ENCODE measurements at places on chromosomes 16 and 17.

DNA sequence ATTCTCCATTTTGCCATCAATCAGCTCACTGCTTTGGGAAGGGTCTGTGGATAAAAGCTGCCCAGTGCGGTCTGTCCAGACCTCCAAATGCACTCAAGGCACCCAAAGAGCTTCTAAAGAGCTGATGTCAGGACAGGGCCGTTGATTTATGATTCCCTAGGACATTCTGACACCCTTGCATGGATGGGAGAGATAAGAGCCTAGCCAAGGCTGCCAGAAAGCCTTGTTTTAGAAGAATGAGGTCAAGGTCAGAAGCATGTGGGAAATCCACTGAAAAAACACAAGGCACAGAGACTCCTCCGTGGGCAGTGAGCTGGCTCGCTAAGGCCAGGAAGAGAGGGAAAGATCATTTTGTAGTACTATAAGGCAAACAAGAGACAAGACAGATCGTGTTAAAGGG, 214.0 kb downstream of the CDH11 start:
- no peak for DNase-seq

DNA sequence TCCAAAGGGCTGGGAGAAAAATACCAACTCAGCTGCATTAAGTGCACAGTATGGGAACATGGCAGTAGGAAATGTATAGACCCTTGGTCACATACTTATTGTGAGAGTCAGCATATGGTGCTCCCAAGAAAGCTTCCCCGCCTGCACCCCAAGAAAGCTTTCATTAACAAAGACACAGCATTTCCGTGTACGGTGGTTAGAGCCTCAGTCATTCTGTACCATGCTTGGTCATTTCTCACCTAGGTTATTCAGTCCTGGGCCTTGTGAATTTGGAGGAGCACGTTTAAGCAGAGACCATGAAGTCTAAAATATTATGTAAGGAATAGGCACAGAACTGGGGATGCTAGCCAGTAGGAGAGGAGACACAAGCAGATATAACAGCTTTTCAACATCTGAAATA, 56.1 kb downstream of the ESRP2 start:
- DNase-seq = no peak

GRCh38 chr16:14358697-14359305, 271.3 kb downstream of the PARN start:
- DNase-seq = no peak

DNA sequence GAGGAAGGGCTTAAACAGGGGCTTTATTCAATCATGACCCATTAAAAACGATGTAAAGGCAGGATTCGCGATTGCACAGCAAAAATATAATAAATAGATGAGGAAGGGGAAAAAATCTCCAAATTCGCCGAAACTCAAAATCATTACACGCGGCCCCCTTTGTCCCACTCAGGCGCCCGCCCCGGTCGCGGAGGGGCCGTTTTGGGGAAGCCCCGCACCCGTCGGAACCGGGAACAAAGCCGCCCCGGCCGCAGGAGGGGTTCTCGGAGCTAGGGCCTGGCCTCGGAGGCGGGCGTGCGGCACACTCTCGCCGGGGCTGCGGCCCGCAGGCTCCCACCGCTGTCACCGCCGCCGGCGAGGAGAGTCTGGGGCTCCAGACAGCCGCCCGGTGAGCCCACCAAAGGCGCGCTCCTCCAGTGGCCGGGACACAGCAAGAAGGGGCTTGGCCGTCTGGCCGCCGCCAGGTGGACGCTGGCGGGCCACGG, 521 bp downstream of the C16orf87 start:
- DNase-seq = no peak

GRCh38 chr17:75807861-75808260, 23.3 kb downstream of the UNK start:
- no peak for DNase-seq

GRCh38 chr17:35849469-35850348, 19.0 kb downstream of the HEATR9 start:
- DNase-seq = peak; percentile 35

- DNase-seq = no peak
Measured at GRCh38 chr17:59451706-59452105, 113.7 kb upstream of the DHX40 start.

- no peak for DNase-seq
Measured at GRCh38 chr17:80657561-80657960, 112.9 kb downstream of the RPTOR start.

GRCh38 chr17:59074494-59074893, 32.2 kb downstream of the TRIM37 start:
- DNase-seq = no peak

- DNase-seq = no peak
Measured at GRCh38 chr17:77651988-77652387, 306.5 kb upstream of the TNRC6C start.

- DNase-seq = no peak
Measured at GRCh38 chr17:63378411-63379375, 67.4 kb downstream of the CYB561 start.

- no peak for DNase-seq
Measured at GRCh38 chr16:26441178-26441577, 625.5 kb upstream of the C16orf82 start.

DNA sequence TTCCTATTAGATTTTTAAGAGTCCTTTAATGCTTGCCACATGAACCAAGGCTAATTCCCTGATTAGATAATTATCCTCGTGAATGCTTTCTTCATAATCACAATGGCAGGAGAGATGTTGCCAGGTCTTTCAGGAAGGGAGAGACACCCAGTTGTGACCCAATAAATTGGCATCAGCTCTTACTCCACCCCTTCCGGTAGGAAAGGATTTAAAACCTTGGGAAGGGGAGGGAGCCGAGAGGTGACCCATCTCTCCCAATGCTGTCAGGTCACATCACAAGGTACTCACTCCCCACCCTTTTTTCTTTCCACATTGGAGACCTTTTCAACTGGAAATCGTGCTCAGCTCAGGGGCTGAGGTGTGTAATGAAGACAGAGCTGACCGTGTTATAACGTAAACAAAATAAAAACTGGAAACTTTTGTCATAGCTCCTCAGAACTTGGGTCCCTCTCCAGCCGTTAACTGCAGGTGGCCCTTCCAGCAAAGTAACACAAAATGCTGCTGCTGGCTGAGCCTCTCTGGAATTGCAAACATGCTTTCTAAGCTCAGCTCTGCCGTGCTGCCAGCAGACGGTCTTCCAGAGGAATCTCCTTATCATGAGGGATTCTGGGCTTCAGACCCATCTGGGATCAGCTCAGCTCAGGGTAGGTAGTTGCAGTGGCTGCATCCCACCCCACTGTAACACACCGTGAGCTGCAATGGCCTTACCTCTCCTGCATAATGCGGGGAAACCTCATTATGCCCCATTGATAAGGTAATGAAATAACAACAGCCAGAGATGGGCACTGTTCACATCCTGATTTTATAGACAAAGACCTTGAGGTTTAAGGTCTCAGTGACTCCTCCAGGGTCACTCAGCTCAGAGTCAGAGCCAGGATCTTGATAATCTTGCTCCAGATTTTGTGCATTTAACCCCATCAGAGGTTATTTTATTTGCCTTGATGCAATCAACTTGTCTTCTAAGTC, 15.6 kb downstream of the TMEM100 start:
- no peak for DNase-seq

DNA sequence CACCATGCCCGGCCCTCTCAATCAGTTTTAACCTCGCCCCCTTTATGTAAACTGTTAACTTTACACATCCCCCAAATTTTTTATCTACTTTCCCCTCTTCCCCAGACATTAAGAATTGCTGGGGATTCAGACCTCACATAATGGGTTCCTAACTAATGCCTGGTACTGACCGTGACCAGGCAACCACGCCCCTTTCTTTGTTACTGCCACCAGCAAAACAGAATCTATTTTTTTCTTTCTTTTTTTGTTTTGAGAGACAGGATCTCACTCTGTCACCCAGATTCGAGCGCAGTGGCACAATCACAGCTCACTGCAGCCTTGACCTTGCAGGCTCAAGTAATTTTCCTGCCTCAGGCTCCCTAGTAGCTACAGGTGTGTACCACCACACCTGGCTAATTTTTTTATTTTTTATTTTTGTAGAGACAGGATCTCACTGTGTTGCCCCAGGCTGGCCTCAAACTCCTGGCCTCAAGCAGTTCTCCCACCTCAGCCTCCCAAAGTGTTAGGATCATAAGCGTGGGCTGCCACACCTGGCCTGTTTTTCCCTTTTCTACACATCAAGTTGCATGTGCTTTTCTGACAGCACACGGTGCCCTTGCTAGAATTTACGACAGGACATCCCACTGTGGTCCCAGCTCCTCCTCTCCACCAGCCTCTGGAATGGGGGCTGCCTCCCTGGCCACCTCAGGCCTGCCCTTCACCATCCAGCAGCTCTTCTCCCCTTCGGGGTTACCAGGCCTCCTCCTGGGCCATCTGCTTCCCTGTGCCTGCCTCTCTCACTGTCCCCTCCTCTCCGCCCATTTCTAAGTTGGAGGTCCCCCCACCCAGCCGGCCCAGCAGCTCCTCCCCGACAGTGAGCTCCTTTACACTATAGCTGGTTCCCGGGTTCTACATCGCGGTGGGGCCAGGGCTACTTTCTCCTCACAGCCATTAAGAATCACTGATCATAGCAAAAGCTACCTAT, 10.8 kb downstream of the CPNE2 start:
- no peak for DNase-seq

- DNase-seq = no peak
Measured at GRCh38 chr17:41655611-41656111, 31.3 kb upstream of the KRT17 start.

GRCh38 chr17:56011406-56012131, 141.7 kb upstream of the ANKFN1 start:
- no peak for DNase-seq
